ENCODE measurements at places on chromosomes 6 and 20. TPM values are rescaled to one million over a fixed set of nuclear protein-coding genes. Genes with fewer than 3 reads are reported as not detected.

Gene VWA7
- 0.36 TPM for total RNA-seq

Gene SCRT2
- total RNA-seq = not detected

Gene ITPA
- total RNA-seq = 137 TPM

Gene TGM3
- not detected for total RNA-seq

Gene CNKSR3
- 4.3 TPM for total RNA-seq

Gene TRIM38
- total RNA-seq = 7.7 TPM

Gene CFB
- 1.8 TPM for total RNA-seq

DNA sequence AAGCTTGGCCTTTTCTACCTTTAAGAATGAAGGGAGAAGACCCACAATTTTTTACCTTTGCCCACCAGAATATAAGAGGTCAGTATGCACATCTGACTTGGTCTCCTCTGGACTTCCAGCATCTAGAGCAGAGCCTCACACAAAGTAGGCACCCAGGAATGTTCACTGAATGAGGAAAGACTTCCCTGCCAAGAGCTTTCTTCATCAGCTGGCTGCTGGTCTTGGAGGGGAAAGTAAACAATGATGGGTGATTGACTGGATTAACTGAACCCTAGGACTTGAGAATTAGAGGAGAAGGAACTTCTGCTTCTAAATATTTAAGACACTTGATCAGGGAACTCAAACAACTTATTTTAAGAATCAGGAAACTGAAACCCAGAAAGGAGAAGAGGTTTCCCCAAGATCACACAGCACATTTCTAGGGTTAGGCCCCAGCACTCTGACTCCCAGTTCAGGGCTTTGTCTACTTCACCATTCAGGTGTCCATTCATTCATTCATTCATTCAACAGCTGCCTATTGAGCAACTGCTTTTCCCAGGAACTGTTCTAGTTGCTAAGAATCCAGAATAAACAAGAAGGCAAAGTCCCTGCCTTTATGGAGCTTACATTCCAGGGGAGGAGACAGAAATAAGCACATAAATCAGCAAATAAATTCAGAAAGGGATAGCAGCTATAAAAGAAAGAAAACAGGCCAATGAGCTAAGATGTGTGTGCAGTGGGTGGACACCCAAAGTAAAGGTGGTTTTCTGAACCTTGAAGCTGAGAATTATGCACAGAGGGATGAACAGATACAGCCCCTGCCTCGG, 216.9 kb upstream of the LRFN2 start:
- no peak for DNase-seq

DNA sequence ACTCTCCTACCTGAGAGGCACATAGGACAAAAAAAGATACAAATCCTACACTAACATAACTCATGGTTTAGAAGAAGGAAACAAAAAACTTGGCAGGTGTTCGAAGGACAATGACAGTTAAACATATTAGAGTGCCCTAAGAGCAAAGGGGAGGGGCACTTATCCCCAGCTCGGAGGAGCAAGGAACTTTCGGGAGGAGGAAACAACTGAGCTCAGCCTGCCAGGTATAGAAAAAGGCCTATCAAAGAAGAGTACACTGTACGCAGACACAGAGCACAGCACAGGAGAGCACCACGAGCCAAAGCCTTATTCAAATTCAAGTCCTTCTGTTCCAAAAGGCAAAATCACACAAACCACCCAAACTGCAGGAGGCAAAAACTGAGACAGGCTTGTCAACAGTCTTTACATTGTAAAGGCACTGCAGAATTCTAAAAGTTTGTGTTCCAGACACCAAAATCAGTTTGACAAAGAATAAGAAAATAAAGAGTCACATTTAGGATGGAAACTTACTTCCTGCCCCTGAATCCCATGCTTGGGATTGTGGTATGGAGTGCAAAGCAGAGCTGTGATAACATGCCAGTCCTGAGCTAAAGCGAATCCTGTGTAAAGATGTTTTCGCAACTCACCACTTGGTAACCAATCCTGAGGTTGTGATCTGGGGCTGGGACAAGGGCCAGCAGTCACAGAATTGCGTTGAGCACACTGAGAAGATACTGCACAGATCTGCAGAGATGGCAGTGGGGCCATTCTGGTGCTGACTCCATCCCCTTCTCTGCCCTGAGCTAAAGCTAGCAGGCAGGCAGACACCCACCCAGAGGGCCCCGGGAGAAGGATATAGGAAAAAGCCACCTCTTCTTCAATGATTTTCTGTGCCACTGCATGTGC, 108.6 kb downstream of the CHD6 start:
- DNase-seq = no peak

DNA sequence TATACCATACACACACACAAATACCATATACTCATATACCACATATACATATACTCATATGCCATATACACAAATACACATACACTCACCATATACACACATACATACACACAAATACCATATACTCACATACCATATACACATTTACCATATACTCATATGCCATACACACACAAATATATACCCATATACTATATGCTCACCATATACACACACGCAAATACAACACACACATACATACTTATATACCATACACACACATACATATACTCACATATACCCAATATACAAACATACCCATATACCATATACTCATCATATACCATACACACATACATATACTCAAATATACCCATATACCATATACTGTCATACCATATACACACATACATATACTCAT, 99.2 kb downstream of the ZMYND8 start:
- no peak for DNase-seq

GRCh38 chr6:52650941-52651340, 20.0 kb upstream of the TMEM14A start:
- DNase-seq = peak; percentile 55

DNA sequence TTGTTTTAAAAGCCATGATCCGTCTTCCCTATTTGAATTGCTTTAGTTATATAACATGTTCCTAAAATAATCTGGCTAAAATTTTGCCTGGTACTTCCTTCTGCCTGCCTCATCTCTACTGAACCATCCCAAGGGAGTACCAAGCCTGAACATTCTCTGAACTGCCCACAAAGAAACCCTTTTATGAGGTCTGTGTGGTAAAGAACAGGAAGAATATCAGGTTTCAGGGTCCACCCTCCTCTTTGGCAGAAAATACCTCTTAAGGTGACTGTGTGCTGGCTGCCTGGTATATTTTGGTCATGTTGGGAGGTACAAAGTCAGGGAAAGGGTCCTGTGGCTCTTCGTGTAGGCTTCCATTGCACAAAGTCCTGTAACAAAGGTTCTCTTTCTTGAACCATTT, 574.1 kb upstream of the CHD6 start:
- no peak for DNase-seq

GRCh38 chr6:17705428-17705777, 1.3 kb downstream of the NUP153 start:
- DNase-seq = peak; percentile 67

DNA sequence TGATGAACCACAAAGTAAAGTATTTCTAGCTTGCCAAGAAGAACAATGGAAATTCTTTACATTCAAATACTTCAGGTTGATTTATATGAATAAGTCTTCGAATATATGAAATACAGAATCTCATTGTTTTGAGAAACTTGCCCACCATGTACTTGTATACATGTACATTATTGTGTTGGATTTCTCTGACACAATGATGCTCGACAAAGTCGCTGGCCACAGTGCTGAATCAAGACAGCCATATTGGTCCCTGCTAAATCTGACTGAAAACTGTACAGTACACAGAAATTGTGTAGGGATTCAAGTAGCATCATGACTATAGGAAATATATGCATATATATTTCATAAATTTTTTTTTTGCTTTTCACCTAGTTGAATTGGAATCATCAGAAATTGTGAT, 13.1 kb upstream of the LIN28B start:
- DNase-seq = peak; percentile 21

- no peak for DNase-seq
Observed at GRCh38 chr6:170160628-170161611, 130.0 kb downstream of the DLL1 start.

GRCh38 chr6:30890646-30891449, 6.5 kb downstream of the DDR1 start:
- DNase-seq = no peak

- no peak for DNase-seq
Observed at GRCh38 chr20:55667024-55667423, 338.3 kb downstream of the CBLN4 start.

GRCh38 chr20:61369731-61370520, 117.9 kb downstream of the CDH4 start:
- no peak for DNase-seq
